ENCODE measurements at places on chromosomes 6 and 20.

DNA sequence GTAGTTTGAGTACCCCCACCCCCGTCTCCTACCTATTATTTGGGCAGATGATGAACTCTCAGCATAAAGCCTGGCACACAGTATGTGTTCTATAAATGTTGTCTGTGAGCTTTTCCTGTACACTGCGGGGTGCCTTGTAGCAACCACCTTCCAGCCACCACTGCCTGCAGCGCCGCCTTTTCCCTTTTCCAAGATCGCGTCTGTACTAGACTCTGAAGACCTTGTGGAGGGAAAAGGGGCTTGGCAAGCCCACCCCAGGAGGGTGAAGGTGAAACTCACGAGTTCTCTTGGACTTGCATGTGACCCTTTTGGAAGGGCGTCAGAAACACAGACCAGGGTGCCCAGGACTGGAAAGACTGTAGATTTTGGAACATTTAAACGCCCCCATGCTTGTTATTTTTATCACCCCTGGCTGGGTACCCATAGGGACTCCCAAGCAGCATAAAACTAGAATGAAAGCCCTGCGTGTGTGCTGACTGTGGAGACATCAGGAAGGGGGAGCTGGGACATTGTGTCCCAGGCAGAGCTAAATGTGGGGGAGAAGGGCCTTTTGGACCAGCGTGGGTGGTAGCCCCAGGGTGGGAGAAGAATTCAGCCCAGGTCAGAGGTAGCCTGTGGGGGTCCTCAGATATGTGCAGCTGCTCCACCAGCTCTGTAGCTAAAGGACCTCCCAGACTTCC, 8.3 kb downstream of the BAK1 start:
- DNase-seq, result no peak

DNA sequence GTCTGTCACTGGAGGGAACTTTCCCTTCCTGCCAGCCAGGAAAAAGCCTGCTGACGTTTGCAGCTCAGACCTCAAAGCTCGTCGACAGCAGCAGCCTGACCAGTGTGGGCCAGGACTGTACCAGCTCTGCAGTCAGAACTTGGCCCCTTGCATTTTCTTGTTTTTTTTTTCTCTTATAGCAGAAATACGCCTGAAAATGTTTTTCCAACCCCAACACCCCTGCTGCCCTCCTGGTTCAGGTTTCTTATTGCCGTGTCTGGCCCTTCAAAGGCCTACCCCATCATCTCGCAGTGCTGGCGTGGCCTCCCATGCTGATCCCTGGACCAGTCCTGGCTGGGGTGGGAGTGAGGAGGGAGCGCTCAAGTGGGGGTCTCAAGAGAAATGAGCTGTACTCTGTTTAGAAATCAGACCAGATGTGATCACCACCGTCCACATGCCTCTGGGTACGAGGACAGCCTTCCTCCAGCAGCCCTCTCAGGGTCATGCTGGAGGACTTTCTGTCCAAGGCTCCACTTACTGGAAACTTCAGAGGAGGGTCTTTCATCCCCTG, 169.0 kb downstream of the FOXC1 start:
- no peak for DNase-seq

- DNase-seq, result no peak
Measured at GRCh38 chr6:29953686-29954085, 11.4 kb downstream of the HLA-A start.

- DNase-seq, result no peak
Measured at GRCh38 chr6:129094147-129094546, 211.2 kb downstream of the LAMA2 start.

- no peak for DNase-seq
Measured at GRCh38 chr6:149906405-149906804, 8.5 kb upstream of the RAET1E start.

DNA sequence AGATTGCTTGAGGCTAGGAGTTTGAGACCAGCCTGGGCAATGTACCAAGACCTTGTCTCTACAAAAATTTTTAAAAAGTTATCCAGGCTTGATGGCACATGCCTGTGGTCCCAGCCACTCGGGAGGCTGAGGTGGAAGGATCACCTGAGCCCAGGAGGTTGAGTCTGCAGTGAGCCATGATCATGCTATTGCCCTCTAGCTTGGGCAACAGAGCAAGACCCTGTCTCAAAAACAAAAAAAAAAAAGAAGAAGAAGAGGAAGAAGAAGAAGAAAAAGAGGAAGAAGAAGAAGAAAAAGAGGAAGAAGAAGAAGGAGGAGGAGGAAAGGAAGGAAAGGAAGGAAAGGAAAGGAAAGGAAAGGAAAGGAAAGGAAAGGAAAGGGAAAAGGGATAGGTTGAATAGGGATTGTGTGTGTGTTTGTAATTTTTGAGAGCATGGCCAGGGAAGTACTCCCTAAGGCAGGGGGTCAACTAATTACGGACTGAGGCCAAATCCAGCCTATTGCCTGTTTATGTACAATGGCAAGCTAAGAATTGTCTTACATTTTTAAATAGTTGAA, 43.0 kb upstream of the ZNF217 start:
- no peak for DNase-seq

- DNase-seq, result no peak
Measured at GRCh38 chr6:2034256-2034655, 211.1 kb downstream of the GMDS start.

DNA sequence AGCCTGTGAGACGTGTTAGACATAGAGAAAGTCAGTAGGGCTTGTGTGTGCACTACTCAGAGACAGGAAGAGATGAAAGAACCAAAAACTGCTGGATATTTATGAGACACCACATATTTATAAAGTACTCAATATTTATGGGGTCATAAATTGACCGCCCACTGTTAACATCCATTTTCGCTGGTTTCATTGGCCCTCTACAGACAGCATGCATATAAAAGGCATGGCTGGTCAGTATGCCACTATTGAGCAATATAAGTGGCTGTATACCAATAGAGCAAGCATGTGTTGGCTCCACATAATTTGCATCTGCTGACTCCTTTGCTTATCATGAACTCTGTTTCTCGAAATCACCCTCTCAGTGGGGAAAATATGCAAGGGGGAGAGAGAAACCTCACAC, 110.3 kb upstream of the BTN3A2 start:
- no peak for DNase-seq

GRCh38 chr6:126170978-126171382, 168.9 kb upstream of the CENPW start:
- no peak for DNase-seq

GRCh38 chr6:97842521-97842920, 559.5 kb upstream of the MMS22L start:
- DNase-seq, result no peak

DNA sequence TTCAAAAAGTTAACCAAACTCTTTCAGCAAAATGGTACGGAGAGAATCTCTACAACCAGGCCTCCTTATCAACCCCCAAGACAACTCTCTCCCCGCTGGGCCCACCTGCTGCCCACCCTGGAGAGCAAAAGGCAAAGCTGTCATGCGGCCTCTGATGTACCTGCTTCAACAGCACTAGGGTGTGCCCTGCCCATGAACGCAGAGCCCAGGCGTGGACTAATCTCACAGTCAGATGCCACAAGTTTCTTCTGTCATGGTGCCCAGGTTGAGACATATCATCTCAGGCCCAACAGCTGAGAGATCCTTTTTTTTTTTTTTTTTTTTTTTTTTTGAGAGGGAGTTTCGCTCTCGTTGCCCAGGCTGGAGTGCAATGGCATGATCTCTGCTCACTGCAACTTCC, 26.3 kb downstream of the SLC2A4RG start:
- no peak for DNase-seq

GRCh38 chr6:52376763-52377162, 14.8 kb downstream of the PAQR8 start:
- DNase-seq, result no peak

DNA sequence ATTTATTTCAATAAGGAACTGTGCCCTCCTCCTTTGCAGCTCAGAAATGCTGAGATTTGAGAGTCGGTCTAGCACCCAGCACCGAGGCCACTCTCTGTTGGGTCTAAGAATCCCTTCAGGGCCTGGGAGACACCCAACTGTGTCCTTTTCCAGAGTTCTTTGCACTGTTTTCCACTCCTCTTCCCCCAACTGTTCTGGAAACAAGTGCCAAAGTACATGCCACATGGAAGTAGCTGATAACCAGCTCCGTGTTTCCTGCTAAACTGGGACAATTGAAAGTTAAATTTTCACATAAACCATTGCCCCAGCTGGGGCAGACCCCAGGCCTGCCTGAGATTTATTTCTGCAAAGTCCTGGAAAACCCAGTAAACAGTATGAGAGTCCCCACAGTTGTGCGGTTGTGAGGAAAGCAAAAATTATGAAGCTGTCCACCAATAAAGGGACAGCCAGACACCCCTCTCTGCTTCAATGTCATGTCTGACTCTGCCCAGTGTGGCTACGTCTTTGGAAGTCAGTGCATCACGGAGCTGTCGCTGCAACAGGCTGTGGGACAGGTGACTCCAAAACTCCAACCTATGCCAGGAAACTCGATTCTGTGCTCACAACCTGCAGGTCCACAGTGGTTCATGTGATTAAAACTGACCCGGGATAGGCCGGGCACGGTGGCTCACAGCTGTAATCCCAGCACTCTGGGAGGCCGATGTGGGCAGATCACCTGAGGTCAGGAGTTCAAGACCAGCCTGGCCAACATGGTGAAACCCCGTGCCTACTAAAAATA, 178.0 kb upstream of the AFDN start:
- no peak for DNase-seq

GRCh38 chr20:56911946-56912345, 282.8 kb downstream of the TFAP2C start:
- DNase-seq, result no peak

DNA sequence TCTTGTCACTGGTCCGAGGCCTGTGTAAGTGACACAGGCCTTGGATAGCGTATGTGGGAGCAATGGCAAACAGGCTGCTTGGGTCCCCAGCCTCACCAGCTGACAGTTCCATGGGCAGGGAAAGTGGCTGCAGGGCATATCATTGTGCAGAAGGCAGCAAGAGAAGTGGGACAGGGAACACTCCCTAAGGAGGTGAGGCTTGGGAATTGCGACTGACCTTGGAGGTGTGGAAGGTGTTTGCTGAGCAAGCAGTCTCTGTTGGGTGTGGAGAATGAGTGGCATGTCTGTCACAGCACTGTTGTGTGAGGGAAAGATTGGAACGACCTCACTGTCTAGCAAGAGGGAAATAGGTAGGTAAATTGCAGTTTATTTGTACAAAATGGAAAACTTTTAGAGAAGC, 16.8 kb downstream of the POFUT1 start:
- DNase-seq, result no peak

DNA sequence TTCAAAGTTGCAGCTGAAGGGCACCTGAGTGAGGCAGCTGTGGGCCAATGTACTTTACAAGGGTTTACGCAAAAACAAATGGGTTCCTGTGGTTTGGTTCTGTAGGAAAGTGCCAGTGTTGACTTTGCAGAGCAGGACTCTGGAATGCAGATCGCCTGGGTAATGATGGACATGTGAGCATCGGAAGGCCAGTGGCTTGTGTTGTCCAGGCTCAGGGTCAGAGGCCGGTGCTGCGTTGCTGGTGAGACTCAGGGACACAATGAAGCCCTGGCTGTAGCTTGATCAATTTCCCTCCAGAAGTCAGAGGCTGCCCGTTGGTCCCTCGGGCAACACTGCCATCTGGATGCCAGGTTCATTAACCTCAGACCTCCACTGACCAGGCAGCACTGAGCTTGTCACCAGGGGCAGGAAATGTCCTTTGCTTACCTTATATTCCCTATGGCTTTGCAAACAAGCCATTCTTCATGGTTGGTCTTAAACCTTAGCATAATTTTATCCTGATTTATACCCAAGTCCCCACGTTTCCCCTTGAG, 753.4 kb downstream of the QKI start:
- DNase-seq, result no peak

GRCh38 chr6:108650781-108651180, 90.1 kb downstream of the FOXO3 start:
- DNase-seq, result peak; percentile 56

DNA sequence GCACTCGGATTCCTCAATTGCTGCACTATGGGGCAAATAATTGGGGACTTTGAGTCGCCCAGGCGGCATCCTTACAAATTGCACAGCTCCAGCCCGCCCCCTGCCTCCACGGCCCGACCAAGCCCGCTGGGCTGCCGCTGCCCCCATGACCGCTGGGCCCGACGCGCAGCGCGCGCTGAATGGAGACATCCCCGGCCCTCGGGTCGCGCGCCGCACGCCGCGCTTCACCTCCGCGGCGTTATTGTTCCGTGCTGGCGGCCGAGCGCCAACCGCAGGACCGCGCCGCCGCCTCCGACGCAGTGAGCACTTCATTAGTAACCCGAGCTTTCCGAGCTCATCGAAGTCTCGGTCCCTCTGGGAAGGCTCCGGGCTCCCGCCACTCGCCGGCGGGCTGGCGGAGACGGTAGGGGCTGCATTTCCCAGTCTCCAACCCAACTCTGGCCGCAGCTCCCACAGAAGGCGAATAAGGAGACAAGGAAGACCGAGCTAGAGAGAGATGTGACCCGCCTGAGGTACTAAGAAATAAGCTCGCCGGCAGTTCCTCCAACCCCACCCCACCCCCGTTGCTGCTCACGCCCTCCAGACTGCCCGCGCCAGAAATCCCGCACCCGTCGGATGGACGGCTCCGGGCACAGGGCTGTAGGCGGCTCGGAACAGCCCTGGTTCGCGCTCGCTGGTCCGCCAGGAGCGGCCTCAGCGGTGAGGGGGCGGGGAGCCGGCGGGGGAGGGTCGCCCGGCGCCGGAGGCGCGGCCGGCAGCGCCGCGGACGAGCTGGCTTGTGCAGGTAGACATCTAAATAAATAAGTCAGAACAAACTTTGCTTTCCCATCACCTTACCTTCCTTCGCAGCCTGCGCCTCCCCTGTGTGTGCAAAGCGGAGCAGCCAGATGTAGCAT, 703 bp downstream of the EPHA7 start:
- DNase-seq, result peak; percentile 61

GRCh38 chr20:17172836-17173516, 53.9 kb upstream of the PCSK2 start:
- DNase-seq, result no peak

GRCh38 chr20:57411406-57412283, 20.4 kb downstream of the RBM38 start:
- DNase-seq, result no peak
